ENCODE measurements at places on chromosomes 5 and 9.
A peak's percentile ranks its signal among the peaks of the same experiment; 100 is the strongest.

DNA sequence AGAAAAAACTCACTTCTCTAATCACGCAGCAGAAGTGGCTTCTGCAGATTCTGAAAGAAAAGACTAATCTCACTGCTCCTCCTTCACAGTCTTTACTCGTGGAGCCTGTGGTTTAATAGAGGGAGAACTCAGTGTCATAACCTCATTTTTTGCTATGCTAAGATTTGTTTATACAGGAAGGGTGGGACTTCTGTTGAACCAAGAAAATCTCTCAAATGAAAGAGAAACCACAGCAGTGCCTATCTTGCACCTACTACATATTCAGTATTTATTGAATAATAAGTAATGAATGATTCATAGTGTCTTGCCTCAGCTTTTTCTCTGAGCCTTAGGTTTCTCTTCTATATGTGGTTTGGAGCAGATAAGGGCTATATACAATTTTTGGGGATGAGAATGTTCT lies 136.1 kb upstream of the DMAC1 start:
- DNase-seq: no peak

GRCh38 chr9:22285066-22285465 lies 161.6 kb upstream of the DMRTA1 start:
- DNase-seq: no peak

GRCh38 chr9:36154331-36154952 lies 14.7 kb upstream of the CCIN start:
- DNase-seq: no peak

GRCh38 chr5:52757527-52757926 lies 30.2 kb upstream of the ITGA1 start:
- no peak for DNase-seq

GRCh38 chr5:41649659-41650058 lies 139.3 kb upstream of the PLCXD3 start:
- DNase-seq: no peak

GRCh38 chr9:113454914-113455761 lies 8.4 kb upstream of the RGS3 start:
- no peak for DNase-seq

- no peak for DNase-seq
Measured at GRCh38 chr5:125152461-125153189, 406.2 kb upstream of the ZNF608 start.

GRCh38 chr9:17816431-17817027 lies 237.7 kb downstream of the SH3GL2 start:
- no peak for DNase-seq

- DNase-seq: no peak
Measured at GRCh38 chr5:181121675-181122561, 9.1 kb downstream of the OR2V1 start.

DNA sequence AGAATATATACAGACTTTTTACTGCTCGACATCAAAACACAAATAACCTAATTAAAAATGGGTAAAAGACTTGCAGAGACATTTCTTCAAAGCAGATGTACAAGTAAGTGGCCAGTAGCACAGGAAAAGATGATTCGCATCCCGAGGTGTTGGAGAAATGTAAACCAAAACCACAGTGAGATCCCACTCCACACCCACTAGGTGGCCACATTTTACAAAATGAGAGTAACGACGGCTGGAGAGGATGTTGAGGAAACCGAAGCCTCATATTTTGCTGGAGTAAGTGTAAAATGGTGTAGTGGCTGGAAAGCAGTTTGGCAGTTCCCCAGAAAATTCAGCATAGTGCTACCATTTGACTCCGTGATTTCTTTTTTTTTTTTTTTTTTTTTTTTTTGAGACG lies 21.3 kb upstream of the GBGT1 start:
- DNase-seq: no peak

GRCh38 chr9:137524981-137525317 lies 25.3 kb downstream of the PNPLA7 start:
- DNase-seq: no peak

- no peak for DNase-seq
Measured at GRCh38 chr9:36763778-36764177, 191.1 kb downstream of the MELK start.

GRCh38 chr5:3123763-3124157 lies 372.3 kb upstream of the IRX2 start:
- DNase-seq: no peak

DNA sequence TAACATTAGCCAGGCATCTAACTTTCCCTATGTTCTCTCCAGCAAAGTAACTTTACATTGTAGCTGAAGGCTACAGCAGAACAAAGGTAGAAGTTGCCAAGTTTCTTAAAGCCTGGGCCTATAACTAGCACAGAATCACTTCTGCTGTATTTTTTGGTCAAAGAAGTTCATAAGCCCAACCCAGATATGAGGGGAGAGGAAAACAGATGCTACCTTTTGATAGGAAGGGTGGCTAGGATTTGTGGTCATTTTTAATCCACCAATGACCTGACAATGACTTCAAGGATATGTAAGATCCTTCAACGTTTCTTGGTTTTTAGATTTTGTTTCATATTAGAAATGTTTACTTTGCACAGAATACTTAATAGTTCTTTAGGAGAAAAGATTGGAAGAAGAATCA lies 64.2 kb upstream of the RANBP3L start:
- DNase-seq: no peak

GRCh38 chr9:29282121-29282520 lies 1708.8 kb upstream of the C9orf72 start:
- no peak for DNase-seq

DNA sequence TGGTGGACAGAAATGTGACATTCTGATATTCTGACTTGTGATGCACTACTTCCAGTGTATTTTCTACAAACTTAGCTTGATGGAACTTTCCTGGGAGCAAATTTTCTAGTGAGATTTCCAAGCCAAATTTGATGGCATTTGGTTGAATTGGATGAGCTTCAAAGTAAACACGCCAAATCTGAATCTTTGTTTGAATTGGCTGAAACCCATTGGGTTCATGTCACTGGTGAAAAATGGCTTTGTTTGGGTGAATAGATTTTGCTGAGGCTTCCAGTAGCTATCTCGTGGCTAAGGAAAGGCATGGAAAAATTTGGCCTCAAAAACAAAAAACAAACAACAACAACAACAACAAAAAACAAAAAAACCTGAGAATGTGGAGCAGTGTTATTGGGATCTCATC lies 271.1 kb upstream of the RPS23 start:
- no peak for DNase-seq

- DNase-seq: no peak
Measured at GRCh38 chr9:98801561-98801960, 5.2 kb upstream of the ANKS6 start.

- no peak for DNase-seq
Measured at GRCh38 chr9:77725046-77725694, 77.0 kb upstream of the GNA14 start.

- DNase-seq: peak; percentile 76
Measured at GRCh38 chr9:94860678-94861588, 134.4 kb downstream of the AOPEP start.

DNA sequence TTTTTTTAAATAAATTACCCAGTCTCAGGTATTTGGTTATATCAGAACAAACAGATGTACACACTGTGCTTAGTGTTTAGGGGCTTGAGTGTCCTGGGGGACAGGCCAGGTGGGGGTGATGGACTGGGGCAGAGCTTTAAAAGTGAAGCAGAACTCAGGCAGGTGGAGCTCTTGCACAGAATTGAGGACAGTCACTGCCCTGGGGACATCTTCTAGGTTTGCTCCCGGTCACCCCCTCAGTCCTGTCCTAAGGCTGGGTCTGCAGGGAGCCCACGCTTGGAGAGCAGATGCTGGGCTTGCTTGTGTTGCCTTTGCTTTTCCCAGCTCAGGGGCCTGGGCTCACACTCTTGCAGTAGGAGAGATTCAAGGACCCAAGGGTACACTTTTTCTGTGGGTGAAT lies 10.8 kb downstream of the GADD45G start:
- DNase-seq: no peak

- no peak for DNase-seq
Measured at GRCh38 chr5:114362197-114362976, 517 bp downstream of the KCNN2 start.

- DNase-seq: no peak
Measured at GRCh38 chr9:37905131-37905505, 1.2 kb upstream of the SLC25A51 start.
